ENCODE measurements at places on chromosomes 2 and 18.

- no peak for DNase-seq
These were observed 60.7 kb downstream of the SPATS2L start for GRCh38 chr2:200367155-200367554.

GRCh38 chr2:2014251-2014771 is 270.0 kb upstream of the PXDN start:
- no peak for DNase-seq

- DNase-seq, result no peak
These were observed 21.9 kb downstream of the CCBE1 start for GRCh38 chr18:59675346-59675745.

DNA sequence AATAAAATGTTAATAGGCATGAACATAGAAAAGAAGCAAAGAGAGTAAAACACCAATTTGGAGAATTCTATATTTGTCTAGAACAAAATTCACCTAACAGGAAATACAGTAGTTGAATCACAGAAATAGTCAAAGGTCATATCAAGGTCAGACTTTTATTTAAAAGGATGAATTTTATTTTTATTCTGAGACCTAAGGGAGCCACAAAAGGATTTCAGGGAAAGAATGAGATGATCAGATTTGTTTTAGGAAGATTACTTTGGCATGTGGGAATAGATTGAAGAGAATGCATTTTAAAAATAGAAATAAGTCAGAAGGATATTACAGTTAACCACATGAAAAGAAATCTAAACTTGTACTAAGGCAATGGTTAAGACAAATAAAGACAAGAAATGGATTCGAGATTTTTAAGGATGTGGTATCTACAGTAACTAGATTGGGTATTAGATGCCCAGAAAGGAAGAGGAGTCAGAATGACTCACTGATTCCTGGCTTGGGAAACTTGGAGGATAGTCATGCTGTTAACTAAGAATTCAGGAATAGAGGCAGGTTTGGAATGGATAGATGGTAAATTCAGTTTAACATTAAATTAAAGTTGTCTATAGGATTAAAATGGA is 56.0 kb downstream of the METTL4 start:
- no peak for DNase-seq

DNA sequence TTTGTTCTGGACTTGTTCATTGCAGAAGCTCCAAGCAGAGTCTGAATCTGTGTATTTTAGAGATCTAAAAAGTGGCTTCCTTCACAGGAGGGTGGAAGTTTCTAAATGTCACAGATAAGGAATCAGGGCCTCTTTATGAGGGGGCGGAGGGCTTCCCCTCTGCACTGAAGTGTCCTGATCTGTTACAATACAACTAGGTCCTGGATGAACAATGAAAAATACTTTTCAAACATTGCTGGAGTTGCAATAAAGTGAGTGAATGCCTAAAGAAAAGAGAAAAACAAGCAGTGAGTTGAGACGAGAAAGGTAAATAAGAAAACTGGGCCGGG is 179.3 kb upstream of the HDAC4 start:
- DNase-seq, result no peak

GRCh38 chr2:62398356-62398755 is 107.6 kb downstream of the TMEM17 start:
- DNase-seq, result no peak

DNA sequence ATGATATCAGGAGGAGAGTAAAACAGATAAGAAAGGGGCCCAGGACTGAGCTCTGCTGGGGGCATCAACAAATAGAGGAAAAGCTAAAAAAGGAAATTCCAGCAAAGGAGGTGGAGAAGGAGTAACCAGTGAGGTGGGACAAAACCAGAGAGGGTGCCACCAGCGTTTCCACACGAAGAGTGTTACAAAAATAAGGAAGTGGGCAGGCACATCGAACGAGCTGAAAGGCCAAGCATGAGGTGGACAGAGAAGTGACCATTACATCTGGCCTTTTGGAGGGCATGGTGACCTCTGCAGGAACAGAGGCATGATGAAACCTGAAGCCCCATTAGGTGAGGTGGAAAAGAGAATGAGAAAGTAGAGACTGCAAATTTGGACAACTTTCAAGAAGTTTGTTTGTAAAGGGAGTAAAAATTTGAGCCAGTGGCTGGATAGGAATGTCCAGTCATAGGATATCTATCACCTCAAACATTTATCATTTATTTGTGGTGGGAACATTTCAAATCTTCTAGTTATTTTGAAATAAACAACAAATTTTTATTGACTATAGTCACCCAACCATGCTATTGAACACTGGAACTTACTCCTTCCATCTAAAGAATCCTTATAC is 18.4 kb upstream of the VIT start:
- DNase-seq, result no peak

GRCh38 chr18:23405636-23406035 is 47.5 kb upstream of the RIOK3 start:
- DNase-seq, result no peak

- no peak for DNase-seq
These were observed 132.6 kb downstream of the VWC2L start for GRCh38 chr2:214543386-214543955.

DNA sequence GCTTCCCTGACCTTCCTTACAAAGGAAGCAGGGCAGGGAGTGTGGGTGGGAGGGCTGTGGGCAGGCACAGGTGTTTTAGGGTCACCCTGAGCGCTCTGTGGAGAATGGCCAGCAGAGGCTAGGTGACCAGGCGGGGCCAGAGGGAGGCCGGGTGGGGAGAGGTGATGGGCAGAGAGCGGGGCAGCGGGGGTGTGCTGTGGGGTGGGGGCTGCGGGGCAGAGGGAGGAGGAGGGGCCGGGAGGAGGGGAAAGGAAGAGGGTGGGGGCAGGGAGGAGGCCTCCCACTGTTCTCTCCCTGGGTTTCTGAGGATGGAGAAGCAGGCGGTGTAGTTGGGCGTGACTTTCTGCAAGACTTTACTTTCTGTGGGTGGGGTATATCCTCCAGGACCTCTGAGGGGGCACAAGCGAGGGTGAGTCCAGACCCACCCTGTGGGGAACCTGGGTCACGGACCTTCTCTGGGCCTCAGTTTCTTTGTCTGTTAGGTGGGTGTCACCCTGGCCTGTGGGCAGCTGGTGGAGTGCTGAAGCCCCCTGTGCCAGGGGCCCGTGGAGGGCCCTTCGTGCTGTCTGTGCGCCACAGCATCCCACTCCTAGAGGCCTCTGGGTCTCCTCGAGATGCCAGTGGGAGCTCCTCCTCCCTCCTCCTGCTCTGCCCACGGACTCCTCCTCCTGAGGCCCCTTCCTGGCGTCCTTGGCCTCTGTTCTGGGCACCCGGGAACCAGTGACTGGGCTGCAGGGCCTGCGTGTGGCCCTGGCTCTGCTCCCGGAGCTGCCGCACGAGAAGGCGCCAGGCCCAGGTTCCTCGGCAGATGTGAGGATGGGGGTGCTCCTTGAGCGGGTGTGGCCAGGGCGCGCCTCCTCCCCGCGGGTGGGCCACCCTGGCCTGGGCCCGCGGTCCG is 6.3 kb upstream of the NEU4 start:
- DNase-seq, result no peak

- DNase-seq, result no peak
These were observed 133.0 kb downstream of the TPGS2 start for GRCh38 chr18:36695806-36696205.

GRCh38 chr18:57930476-57930875 is 113.5 kb upstream of the NEDD4L start:
- no peak for DNase-seq

- DNase-seq, result no peak
These were observed 61.7 kb upstream of the DAPL1 start for GRCh38 chr2:158733430-158733755.

DNA sequence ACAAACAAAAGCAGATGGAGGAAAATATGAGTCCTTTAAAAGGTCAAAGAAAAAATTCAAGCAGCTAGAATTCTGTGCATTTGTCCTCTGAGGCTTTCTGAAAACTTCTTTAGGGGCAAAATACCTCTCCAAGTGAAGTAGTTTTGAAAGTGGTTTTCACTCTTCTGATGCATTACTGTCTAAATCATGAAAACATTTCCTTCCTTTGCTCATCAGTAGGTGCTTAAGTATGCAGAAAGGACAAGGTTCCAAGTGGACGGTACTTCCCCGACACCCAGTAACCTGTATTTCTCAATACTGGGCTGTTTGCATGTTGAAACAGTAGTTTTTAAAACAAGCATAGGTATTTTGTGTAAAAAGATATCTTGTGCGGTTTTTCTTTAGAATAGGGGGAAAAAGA is 189.1 kb upstream of the ERBB4 start:
- no peak for DNase-seq

DNA sequence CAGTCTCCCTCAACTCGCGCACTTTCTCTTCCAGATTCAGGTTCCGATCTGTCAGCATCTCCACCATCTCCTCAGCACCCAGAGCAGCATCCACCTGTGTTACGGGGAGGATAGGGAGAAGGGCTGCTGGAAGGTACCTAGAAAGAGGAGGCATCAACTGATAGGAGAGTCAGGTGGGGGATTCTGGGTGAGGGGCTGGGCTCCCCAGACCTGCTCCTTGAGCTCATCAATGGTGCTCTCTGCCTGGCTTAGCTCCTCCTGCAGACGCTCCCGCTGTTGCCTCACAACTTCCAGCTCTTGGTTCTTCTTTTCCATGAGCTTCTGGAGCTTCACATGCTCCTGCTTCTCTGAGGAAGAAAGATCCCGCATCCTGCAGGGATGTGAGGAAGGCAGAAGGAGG is 10.1 kb downstream of the DCTN1 start:
- no peak for DNase-seq

DNA sequence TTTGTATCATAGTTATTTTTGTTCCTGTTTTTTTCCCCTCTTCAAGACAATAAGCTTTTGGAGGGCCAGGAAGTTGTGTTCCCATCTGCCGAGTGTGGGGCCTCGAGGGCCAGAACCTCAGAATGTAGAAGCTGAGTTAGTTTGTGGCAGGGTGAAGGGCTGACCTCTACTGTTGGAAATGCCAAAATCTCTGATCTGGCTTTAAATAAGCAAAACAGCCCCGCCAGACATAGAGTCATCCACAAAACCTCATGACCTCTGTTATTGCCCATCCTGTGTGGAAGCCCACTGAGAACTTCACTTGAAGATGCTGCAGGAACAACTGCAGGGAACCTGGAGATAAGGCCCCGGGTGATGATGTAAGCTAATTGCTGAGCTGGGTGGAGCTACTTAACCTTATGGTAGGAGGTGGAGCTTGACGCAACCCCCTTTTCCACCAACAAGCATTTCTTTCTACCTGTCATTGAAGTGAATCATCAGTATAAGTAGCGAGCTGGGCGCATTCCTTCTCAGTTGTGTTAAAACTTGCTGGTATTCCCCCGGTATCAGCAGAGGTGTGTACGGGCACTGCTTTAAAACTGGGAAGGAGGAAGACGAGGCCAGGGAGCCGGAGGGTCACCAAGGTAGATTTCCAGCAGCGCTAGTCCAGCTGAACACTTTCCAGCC is 177.2 kb downstream of the NEDD4L start:
- no peak for DNase-seq

DNA sequence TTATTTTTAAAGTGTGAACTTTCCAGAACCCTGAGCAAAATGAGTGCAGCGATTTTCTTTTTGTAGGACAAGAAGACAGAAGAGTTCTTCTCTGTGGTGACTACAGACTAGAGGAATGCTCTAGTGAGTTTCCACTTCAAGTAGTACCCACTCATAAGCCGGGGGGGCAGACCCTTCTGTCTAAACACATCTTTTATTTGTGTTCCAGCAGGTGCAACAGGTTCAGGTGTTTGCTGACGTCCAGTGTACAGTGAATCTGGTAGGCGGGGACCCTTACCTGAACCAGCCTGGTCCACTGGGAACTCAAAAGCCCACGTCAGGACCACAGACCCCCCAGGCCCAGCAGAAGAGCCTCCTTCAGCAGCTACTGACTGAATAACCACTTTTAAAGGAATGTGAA is 25.2 kb downstream of the PTRHD1 start:
- no peak for DNase-seq

GRCh38 chr2:179543361-179543901 is 278.8 kb upstream of the SESTD1 start:
- DNase-seq, result no peak

DNA sequence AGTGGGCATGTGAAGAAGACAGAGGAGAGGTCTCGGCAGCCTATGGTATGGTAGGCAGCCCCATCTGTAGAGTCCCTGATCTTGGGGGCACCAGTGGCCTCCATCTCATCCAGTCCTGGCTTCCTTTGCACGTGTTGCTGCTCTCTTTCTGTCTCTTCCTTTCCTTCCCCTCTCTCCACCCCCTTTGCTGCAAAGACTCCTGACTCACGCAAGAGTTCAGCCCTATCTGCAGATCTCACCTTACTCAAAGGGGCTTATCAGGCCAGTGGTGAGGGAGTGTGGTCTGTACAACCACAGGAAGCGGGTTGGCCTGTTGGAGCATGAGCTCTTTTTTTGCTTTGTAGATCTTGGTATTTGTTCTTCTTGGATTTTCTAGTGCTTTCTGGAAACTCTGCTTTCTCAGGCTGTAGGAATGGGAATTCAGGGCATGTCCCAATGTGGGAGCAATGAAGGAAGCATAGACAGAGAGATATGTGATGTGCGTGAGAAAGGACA is 14.6 kb upstream of the NT5DC4 start:
- DNase-seq, result no peak

- no peak for DNase-seq
These were observed 363 bp upstream of the RFTN2 start for GRCh38 chr2:197675711-197676188.

DNA sequence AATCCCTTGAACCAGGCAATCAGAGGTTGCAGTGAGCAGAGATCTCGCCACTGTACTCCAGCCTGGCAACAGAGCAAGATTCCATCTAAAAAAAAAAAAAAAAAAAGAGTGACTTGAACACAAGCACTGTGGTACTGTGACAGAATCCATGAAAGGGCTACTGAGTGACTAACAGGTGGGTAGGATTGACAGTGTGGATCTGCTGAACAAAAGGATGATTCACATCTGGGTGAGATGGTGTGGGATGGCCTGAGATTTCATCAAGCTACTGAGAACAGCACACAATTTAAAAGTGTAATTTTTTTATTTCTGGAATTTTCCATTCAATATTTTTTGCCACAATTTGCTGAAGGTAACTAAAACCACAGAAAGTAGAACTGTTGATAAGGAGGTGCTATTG is 13.3 kb upstream of the SP3 start:
- DNase-seq, result no peak

GRCh38 chr18:67644226-67644625 is 127.7 kb upstream of the DSEL start:
- DNase-seq, result no peak

- DNase-seq, result no peak
These were observed 969.7 kb downstream of the DCDC2C start for GRCh38 chr2:4673025-4673489.

DNA sequence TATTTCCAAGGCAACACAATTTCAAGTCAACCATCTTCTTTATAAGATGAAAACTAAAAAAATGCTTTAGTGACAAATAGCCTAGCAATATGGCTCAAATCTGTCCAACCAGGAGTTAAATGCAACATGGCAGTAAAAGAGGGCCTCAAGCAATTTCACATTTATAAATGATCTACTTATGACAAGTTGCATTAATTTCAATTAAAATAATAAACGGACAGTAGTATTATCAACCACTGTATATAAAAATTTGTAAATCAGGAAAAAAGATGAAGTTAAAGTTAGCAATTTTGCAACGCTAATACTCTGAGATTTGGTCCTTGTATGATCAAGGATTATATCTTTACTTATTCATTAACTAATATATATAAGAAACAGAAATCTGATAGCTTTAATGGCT is 19.3 kb downstream of the CCDC88A start:
- no peak for DNase-seq
